ENCODE measurements at places on chromosomes 3 and 15. TPM values are rescaled to one million over a fixed set of nuclear protein-coding genes. Genes with fewer than 3 reads are reported as not detected.
A peak's percentile ranks its signal among the peaks of the same experiment; 100 is the strongest.

DNA sequence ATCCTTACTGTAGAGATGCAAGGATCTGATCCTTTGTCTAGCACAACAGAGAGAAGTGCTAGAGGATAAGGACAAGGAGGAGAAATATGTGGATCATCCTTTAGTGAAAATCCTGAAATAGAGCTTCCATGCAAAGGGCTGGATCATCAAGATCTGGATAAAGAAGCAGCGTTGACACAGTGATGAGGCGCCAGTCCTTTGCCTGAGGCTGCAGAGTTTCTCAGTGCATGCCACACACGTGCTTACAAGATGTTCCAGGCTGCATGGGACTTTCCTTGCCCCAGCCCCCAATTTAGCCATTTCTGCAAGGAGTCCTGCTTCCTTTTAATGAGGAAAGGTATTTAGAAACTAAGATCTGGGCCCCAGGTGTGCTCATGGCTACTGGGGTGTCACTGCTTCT lies 7.2 kb upstream of the ABTB1 start:
- H3K27me3 ChIP-seq: no peaks in the 10 kb centered on the region
- no peak overlapping the region for H3K4me3 ChIP-seq
- H3K36me3 ChIP-seq: no peaks in the 10 kb centered on the region

DNA sequence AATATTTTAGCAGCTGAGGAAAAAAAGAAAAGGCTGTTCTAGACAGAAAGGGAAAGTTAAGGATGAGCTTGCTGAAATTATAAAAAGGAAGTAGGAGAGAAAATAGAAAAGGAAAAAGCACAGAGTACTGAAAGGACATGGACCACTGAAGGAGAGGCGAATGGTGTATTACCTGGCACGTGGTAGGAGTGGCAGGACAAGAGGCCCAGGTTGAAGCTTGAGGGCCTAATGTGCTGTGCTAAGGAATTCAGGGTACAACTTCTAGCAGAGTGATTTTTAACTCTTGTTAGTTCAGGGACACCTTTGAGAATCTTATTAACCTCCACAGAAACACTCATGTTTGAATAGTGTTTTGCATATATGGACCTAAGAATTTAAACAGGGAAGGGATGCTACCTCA lies 60.0 kb upstream of the CRTC3 start:
- no peak for DNase-seq
- H3K27me3 ChIP-seq: no peaks in the 10 kb centered on the region
- H3K4me1 ChIP-seq: no peaks in the 10 kb centered on the region

- no peaks in the 10 kb centered on the region for H3K36me3 ChIP-seq
- H3K4me3 ChIP-seq: no peak overlapping the region
- no peak for DNase-seq
Measured at GRCh38 chr15:69677403-69677802, 224.8 kb downstream of the RPLP1 start.

The PARP9 gene
- total RNA-seq: 15.8 TPM

The QRICH1 gene
- 112 TPM for total RNA-seq

GRCh38 chr3:136353461-136353860 lies 103.3 kb downstream of the PCCB start:
- H3K36me3 ChIP-seq: no peaks in the 10 kb centered on the region
- H3K4me1 ChIP-seq: 0 out of 2 replicates have a peak, but pooled peaks cover 3% of the 10 kb centered on the region
- no peak for DNase-seq
- no peaks in the 10 kb centered on the region for H3K27me3 ChIP-seq

DNA sequence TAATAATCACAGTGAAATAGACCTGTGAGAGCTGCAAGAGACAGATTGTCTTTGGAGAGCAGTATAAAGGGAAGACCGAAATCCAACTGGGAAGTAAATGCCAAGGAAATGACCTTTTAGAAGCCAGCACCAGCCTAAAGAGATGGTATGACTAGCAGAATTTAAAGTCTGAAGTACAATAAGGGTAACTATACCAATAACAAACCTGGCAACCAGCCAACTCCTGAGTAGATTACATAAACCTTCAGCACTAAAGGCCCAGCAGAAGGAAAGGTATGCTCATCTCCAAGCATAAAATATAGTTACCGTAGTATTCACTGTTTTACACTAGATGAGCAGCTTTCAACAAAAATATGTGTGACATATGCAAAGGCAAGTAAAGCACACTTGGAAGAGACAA lies 155.1 kb upstream of the SATB1 start:
- H3K4me1 ChIP-seq: no peaks in the 10 kb centered on the region
- no peaks in the 10 kb centered on the region for H3K36me3 ChIP-seq
- no peak overlapping the region for H3K4me3 ChIP-seq
- no peak for DNase-seq
- no peaks in the 10 kb centered on the region for H3K27me3 ChIP-seq
- no peak overlapping the region for H3K27ac ChIP-seq

DNA sequence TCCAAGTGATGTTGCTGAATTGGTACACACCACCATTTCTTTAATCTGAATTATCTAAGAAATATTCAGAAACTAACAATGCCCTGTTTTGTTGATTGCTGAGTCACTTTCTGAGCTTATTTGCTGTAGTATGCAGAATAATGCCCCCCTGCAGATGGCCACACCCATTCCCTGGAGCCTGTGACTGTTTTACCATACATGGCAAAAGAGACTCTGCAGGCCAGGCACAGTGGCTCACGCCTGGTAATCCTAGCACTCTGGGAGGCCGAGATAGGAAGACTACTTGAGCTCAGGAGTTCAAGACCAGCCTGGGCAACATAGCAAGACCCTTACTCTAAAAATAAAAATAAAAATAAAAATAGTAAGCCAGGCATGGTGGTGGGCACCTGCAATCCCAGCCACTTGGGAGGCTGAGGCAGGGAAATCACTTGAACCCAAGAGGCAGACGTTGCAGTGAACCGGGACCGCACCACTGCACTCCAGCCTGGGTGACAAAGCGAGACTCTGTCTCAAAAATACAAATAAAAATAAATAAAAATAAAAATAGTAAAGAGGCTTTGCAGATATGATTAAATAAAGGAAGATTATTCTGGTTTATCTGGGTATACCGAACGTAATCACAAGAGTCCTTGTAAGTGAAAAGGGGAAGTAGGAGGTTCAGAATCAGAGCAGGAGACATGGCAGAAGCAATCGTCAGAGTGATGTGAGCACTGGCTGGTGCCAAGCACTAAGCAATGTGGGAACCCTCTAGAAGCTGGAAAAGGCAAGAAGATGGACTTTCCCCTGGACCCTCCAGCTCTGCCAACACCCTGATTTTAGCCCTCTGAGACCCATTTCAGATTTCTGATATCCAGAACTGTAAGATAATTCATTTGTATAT lies 19.0 kb downstream of the PCYT1A start:
- no peak overlapping the region for H3K4me3 ChIP-seq
- no peak overlapping the region for H3K27ac ChIP-seq
- no peaks in the 10 kb centered on the region for H3K27me3 ChIP-seq

The PYGO1 gene
- total RNA-seq: 7.8 TPM

The GCNT3 gene
- total RNA-seq: 1.9 TPM

The INAFM2 gene
- 13.4 TPM for total RNA-seq

GRCh38 chr3:79019137-79019923 lies 748.5 kb downstream of the ROBO1 start:
- peak; percentile 82 for DNase-seq
- peaks cover 5% of the 10 kb centered on the region for H3K4me1 ChIP-seq
- peak overlapping the region; percentile 40 for H3K4me3 ChIP-seq

The FAM3D gene
- total RNA-seq: not detected

DNA sequence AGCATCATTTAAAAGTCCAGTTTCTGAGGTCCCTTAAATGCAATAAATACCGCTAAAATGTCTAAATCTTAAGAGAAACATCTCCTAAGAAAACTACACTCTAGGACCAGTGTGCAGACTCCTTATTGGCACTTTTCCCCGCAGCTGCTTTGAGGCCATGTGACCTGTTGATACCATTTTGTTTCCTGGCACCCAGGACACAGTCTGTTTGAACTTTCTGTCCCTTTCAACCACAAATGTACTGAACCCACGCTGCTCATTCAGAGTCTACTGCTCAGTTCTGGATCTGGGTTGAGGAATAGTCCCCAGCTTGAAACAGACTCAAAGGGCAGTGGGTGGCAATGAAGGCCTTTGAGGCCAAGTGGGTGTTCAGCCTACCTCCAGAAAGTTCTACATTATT lies 17.1 kb downstream of the LDHAL6B start:
- DNase-seq: no peak
- H3K36me3 ChIP-seq: no peaks in the 10 kb centered on the region
- H3K4me3 ChIP-seq: no peak overlapping the region
- no peaks in the 10 kb centered on the region for H3K4me1 ChIP-seq

- H3K36me3 ChIP-seq: no peaks in the 10 kb centered on the region
- peaks cover 9% of the 10 kb centered on the region for H3K4me1 ChIP-seq
- no peaks in the 10 kb centered on the region for H3K27me3 ChIP-seq
- no peak overlapping the region for H3K27ac ChIP-seq
Measured at GRCh38 chr3:110420158-110420641, 651.4 kb upstream of the NECTIN3 start.

All from Caco-2 (cell line).